ENCODE measurements at places on chromosomes 12 and 14. TPM values are rescaled to one million over a fixed set of nuclear protein-coding genes. Genes with fewer than 3 reads are reported as not detected.

Gene WNT1
- not detected for total RNA-seq

Gene CATSPERB
- total RNA-seq, result 0.20 TPM

Gene TMTC1
- total RNA-seq, result not detected

Gene DCN
- total RNA-seq, result not detected

Gene MANSC1
- total RNA-seq, result 0.42 TPM

Gene TOMM20L
- total RNA-seq, result 0.37 TPM

Gene ZFHX2
- 2.5 TPM for total RNA-seq

Gene RBP5
- total RNA-seq, result 0.31 TPM

Gene CCDC59
- 97.5 TPM for total RNA-seq

Gene ALDH1L2
- total RNA-seq, result 0.72 TPM
